Activated naive CD4-positive, alpha-beta T cell treated with anti-CD3 and anti-CD28 coated beads for 36 hours (primary cell): ENCODE measurements at places on chromosomes 6 and 20.
A peak's percentile ranks its signal among the peaks of the same experiment; 100 is the strongest.

- no peak for DNase-seq
- no peak overlapping the region for H3K27ac ChIP-seq
- no peaks in the 10 kb centered on the region for H3K36me3 ChIP-seq
- H3K4me3 ChIP-seq, result no peak overlapping the region
- no peaks in the 10 kb centered on the region for H3K27me3 ChIP-seq
- H3K4me1 ChIP-seq, result peaks cover 12% of the 10 kb centered on the region
Observed at GRCh38 chr6:127402890-127403617, 56.1 kb downstream of the KIAA0408 start.

DNA sequence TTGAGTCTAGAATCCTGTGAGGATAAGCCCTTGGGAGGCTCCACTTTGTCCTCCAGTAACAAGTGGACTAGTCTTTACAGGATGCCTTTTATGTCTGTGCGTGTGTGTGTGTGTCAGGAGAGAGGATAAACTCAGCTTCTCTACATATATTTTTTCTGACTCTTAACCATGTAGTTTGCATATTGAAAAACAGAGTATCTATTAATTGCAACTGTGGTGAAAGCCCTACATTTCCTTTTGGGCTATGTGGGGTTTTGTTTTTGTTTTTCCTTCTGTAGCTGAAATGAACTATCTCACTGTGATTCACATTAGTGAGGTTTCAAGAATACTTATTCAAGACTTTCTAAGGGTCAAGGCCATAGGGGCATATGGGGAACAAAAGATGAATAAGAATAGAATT, 17.7 kb downstream of the TPBG start:
- H3K4me1 ChIP-seq, result no peaks in the 10 kb centered on the region
- H3K36me3 ChIP-seq, result no peaks in the 10 kb centered on the region
- no peak for DNase-seq
- H3K27me3 ChIP-seq, result no peaks in the 10 kb centered on the region
- H3K4me3 ChIP-seq, result no peak overlapping the region

DNA sequence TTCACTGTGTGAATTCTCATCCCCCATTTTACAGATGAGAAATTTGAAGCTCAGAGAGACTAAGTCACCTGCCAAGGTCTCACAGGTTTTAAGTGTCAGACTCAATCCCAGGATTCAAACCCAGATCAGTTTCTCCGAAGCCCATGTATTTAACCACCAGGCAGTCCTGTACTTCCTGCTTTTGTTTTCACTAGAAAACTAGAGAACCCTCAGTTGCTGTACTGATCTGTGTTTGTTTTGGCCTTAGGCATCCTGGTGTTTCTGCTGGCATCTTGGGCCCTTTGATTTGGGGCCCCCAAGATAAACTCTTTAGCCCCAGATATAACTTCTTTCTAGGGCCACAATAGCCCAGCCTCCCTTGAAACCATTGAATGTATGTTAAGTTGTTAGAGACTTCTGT, 36.5 kb downstream of the PPP1R16B start:
- H3K4me1 ChIP-seq, result peaks cover 69% of the 10 kb centered on the region
- H3K4me3 ChIP-seq, result peak overlapping the region; percentile 16
- no peaks in the 10 kb centered on the region for H3K27me3 ChIP-seq
- H3K27ac ChIP-seq, result peak overlapping the region; percentile 91
- DNase-seq, result no peak

- DNase-seq, result no peak
- no peaks in the 10 kb centered on the region for H3K36me3 ChIP-seq
- peaks cover 7% of the 10 kb centered on the region for H3K27me3 ChIP-seq
- no peaks in the 10 kb centered on the region for H3K4me1 ChIP-seq
Observed at GRCh38 chr6:150667359-150667758, 67.7 kb downstream of the PLEKHG1 start.

- DNase-seq, result no peak
- no peaks in the 10 kb centered on the region for H3K27me3 ChIP-seq
- H3K36me3 ChIP-seq, result no peaks in the 10 kb centered on the region
- no peaks in the 10 kb centered on the region for H3K4me1 ChIP-seq
- no peak overlapping the region for H3K4me3 ChIP-seq
Observed at GRCh38 chr20:19249106-19249879, 36.9 kb downstream of the SLC24A3 start.
